Natural killer cell treated with Interleukin-12 subunit alpha and Interleukin-12 subunit beta and Interleukin-15 and Interleukin-18, amount 100 ng/mL, for 72 hours (primary cell): ENCODE measurements at places on chromosomes 1 and 21. TPM values are rescaled to one million over a fixed set of nuclear protein-coding genes. Genes with fewer than 3 reads are reported as not detected.

DNA sequence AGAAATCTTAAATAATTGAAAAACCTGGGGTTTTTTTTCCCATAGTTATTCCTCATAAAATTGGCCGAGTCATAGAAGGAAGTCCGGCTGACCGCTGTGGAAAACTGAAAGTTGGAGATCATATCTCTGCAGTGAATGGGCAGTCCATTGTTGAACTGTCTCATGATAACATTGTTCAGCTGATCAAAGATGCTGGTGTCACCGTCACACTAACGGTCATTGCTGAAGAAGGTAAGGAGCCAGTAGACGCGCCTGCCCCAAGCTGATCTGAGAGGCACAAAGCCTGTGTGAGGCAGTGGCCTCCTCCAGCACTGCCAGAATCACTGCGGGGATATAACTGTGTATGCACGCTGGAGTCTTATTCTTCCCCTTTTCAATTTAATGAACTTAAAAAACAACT lies 100.3 kb downstream of the PHTF1 start:
- DNase-seq, result no peak
- H3K27ac ChIP-seq, result no peak overlapping the region
- H3K36me3 ChIP-seq, result no peaks in the 10 kb centered on the region

DNA sequence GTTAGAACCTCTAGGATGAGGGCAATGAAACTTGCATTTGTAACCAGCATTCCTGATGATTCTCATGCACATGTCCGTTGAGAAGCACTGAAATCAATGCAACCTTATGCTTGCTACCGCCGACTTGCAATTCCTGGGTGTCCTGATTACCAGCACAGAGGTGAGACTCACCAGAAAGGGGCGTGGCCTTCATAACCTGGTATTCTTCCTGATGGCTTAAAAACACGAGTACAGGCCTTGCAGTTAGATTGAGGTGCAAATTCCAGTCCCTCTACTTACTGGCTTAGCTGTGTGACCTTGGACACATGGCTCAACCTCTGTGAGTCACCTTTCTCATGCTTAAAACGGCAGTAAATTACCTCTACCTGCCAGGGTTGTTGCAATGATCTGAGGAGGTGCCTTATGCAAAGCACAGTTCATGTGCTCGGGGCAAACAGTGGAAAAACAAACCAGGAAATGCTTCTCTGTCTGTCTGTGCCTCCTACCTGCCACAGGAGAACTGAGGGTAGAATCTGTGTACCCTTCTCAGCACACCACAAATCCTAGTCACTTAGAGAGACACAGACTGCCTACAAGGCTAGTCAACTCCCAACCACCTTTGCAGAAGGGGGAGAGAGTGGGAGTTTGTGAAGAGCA lies 39.1 kb upstream of the ECE1 start:
- no peak for DNase-seq
- no peak overlapping the region for H3K4me3 ChIP-seq
- peak overlapping the region; percentile 23 for H3K27ac ChIP-seq
- H3K36me3 ChIP-seq, result no peaks in the 10 kb centered on the region
- no peaks in the 10 kb centered on the region for H3K27me3 ChIP-seq
- H3K4me1 ChIP-seq, result peaks cover 54% of the 10 kb centered on the region

The RHD gene
- total RNA-seq, result not detected

The ZSCAN20 gene
- 6.2 TPM for total RNA-seq

The OR2T11 gene
- not detected for total RNA-seq

- H3K4me1 ChIP-seq, result no peaks in the 10 kb centered on the region
- DNase-seq, result no peak
- peaks cover 3% of the 10 kb centered on the region for H3K27me3 ChIP-seq
- H3K4me3 ChIP-seq, result no peak overlapping the region
- no peaks in the 10 kb centered on the region for H3K36me3 ChIP-seq
Measured at GRCh38 chr1:233448109-233448689, 120.7 kb downstream of the MAP3K21 start.

DNA sequence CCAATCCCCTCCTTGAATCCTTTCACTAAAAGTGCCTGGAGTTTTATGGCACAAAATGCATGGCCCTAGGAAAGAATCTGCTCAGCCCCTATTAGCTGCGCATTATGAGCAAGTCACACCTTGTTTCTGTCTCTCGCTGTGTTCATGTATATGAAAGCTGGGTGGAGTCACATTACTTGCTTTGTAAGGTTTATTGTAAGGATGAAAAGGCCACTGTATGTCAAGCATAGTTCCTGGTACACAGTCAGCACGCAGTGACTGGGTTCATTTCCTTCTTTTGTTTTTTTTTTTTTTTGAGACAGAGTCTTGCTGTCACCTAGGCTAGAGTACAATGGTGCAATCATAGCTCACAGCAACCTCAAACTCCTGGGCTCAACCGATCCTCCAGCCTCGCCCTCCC lies 6.7 kb upstream of the SLC9A1 start:
- DNase-seq, result no peak
- H3K27ac ChIP-seq, result no peak overlapping the region
- H3K36me3 ChIP-seq, result no peaks in the 10 kb centered on the region
- no peak overlapping the region for H3K4me3 ChIP-seq
- H3K27me3 ChIP-seq, result no peaks in the 10 kb centered on the region

The ITLN2 gene
- not detected for total RNA-seq

DNA sequence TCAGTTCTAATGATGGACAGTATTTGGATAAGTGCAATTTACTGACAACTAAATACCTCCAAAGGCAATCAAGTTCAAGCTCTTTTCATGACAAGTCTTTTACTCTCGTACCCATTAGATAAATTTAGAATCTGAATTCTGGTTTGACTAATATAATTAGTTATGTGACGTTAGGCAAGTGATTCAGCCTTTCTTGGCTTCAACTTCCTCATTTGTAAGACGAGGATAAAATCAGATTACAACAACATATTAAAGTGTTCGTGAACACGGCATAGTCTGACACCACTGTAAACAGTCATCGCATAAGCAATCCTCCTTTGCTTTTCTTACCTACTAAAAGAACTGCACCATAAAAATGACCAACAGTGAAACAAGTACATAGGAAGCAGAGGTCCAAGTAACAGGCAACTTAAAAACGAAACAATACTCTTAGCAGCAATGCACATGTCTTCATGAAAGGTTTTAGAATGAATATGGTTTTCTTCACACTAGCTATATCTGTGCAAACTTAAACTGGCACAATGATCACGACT lies 25.7 kb downstream of the COA6 start:
- H3K27ac ChIP-seq, result peak overlapping the region; percentile 85
- H3K4me3 ChIP-seq, result peak overlapping the region; percentile 83
- H3K27me3 ChIP-seq, result no peaks in the 10 kb centered on the region
- DNase-seq, result no peak
- peaks cover 35% of the 10 kb centered on the region for H3K4me1 ChIP-seq
- peaks cover 12% of the 10 kb centered on the region for H3K36me3 ChIP-seq
